Forelimb muscle (tissue), 1 donor: ENCODE measurements at places on chromosomes 7 and 10. TPM values are rescaled to one million over a fixed set of nuclear protein-coding genes. Genes with fewer than 3 reads are reported as not detected.

The CCDC146 gene
- polyA plus RNA-seq, result 9.6 TPM

- peak; percentile 65 for DNase-seq
Observed at GRCh38 chr7:99379043-99379577, 4.6 kb downstream of the ARPC1B start.

- DNase-seq, result no peak
Observed at GRCh38 chr7:36310897-36311296, 78.8 kb upstream of the ANLN start.

The CD36 gene
- polyA plus RNA-seq, result 333 TPM

DNA sequence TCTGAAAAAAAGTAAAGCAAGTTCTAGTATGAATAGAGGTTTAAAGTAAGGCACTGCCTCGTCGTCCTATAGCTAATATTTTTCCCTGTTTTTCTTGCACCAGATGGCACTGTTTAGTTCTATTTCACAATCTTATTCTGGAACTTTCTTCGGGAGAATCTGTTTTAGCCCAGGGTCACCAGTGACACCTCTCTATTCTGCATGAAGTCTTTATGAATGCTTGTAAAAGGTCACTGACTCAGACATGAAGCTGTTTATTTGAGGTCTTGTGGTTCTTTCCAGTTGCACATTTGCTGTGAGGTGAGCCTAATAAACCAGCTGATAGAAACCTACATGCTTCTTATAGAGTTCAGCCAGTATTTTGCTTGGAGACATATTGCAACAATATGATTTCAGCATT, 444.3 kb downstream of the AUTS2 start:
- DNase-seq, result no peak

The MYPN gene
- polyA plus RNA-seq, result 93.8 TPM

The H2BK1 gene
- polyA plus RNA-seq, result not detected

DNA sequence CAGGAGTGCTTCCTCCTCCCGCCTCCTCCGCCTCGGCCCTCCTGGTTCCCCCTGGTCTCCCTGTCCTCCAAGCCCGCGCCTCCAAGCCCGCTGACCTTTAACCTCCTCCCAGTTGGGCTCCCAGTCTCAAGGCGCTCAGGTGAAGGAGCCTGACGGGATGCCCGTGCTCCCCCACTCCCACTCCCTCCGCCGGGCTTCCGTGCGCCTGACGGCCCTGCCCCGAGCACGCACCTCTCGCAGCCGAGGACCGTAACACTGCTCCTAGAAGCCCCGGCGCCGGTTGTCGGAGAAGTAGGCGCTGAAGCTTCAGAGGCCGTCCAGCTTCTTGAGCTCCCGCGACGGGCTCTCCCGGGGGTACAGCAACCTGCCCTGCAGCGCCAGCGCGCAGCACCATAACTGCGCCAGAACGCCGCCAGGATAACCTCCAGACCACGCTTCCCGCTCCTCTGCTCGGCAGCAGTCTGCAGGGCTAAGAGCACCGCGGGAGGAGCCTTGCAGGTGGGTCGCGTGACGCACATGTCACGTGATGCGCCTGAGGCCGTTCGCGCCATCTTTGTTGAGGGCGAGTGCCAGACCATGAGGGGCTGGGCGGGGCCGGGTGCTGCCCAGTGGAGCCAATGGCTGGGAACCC, 71.0 kb upstream of the ZNF479 start:
- DNase-seq, result no peak

GRCh38 chr7:6425948-6426347, 21.8 kb downstream of the DAGLB start:
- DNase-seq, result no peak

The CEP41 gene
- polyA plus RNA-seq, result 22.9 TPM

GRCh38 chr7:22784346-22784745, 38.3 kb downstream of the TOMM7 start:
- DNase-seq, result no peak

The NRBF2 gene
- 14.5 TPM for polyA plus RNA-seq

The ABCB1 gene
- 0.38 TPM for polyA plus RNA-seq
